ENCODE measurements at places on chromosomes 7 and 10.

- DNase-seq: no peak
Measured at GRCh38 chr7:51005074-51005473, 222.4 kb upstream of the GRB10 start.

DNA sequence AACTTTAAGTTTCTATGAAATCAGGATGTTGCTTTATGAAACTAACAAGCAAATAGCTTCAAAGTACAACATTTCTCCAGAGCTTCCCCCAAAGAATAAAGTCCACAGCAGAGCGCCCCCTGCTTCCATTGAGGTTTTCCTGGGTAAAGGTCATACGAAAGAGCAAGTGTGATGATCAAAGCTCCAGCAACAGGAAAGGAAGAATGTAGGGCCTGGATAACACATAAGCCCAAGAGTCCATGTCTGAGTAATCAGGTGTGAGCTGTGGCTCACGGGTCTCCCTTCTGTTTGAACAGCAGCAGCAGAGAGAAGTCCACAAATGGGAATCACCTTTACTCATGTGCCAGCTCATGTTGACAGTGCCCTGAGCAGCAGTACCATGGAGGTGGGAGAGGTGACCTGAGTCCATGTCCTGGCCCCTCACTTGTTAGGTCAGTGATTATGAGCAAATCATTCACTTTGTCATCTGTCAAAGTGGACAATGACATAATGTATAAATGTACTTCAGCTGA is 50.5 kb downstream of the MRPL32 start:
- no peak for DNase-seq

DNA sequence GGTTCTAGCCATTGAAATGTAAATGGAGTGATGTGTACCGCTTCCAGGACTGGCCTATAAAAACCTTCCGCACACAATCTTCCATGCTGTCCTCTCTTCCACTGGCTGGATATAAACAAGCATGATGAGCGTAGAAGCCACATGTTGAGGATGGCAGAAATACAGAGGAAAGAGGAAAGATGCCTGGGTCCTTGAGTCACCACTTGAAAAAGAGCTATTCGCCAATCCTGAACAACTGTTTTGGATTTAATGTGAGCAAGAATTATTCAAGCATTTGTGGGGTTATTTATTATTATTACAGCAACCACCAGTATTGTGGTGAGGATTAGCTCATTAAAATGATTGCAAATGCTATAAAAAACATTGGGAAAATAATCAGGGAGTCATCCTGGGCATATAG is 45.8 kb upstream of the PLXNA4 start:
- DNase-seq: no peak

DNA sequence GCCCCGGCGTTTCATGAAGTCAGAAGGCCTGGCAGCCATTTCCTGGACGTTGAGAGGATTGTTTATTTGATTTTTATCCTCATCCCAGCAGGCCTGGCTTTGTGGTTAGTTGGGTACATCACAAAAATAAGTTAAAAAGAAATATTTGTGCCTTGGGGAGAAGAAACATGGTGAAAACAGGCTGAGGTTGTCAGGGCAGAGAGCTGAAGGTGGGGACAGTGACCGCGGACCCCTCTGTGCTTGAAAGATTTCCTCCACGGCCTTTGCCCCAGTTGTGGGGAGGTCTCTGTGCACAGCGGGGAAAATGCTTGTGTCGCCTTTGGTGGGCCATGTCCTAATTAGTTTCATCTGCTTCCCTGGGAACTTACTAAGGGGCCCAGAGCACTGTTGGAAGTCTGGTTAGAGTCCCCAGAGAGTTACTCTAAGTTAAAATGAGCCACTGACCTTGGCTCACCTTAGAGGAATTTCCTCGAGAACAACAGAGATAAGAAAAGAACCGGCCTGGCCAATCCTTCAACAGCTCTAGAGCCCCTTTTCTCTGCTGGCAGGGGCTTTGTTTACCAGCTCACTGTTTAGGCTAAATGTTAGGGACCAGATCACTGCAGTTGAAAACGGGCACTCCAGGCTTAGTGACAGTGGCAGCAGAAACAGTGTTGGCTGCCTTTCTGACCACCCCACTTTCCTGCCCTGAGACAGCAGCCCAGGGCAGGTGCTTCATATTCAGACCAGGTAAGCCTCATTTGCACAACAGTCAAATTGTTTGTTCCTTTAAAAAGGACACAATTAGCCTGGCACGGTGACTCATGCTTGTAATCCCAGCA is 37.9 kb downstream of the CRCP start:
- no peak for DNase-seq

DNA sequence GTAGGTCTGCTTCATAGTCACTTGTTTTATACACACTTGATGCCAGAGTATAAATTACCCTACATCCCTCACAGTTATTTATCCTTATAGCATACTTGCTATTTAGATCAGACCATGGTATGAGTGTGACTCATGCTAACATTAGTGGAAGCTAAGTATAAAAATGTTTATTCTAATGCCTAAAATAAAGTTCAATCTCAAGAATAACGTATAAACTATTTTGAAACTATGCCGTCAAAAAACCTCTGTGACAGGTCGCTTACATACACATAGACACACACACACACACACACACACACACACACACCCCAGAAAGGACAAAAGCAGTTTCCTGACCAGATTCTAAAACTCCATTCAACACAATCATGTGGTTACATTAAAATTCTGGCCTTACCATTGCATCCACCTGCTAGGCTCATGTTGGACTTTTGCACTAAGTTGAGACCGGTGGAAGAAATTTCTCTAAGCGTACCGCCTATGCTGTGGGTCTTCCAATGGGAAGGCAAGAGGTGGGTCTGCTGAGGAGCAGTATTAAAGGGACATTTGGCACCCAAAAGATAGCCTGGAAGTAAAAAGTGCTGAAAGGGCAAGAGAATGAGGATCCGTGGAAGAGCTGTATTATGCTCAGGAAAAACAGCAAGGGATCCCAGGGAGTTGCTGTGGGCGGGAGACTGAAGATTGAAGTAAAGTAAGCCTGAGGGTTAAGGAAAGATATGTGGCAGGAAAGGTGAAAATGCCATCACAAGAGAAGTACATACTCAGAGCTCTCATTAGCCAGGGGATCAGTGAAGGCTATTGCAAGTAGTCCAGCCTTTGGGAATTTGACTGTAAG is 5.0 kb downstream of the FOXP2 start:
- no peak for DNase-seq

DNA sequence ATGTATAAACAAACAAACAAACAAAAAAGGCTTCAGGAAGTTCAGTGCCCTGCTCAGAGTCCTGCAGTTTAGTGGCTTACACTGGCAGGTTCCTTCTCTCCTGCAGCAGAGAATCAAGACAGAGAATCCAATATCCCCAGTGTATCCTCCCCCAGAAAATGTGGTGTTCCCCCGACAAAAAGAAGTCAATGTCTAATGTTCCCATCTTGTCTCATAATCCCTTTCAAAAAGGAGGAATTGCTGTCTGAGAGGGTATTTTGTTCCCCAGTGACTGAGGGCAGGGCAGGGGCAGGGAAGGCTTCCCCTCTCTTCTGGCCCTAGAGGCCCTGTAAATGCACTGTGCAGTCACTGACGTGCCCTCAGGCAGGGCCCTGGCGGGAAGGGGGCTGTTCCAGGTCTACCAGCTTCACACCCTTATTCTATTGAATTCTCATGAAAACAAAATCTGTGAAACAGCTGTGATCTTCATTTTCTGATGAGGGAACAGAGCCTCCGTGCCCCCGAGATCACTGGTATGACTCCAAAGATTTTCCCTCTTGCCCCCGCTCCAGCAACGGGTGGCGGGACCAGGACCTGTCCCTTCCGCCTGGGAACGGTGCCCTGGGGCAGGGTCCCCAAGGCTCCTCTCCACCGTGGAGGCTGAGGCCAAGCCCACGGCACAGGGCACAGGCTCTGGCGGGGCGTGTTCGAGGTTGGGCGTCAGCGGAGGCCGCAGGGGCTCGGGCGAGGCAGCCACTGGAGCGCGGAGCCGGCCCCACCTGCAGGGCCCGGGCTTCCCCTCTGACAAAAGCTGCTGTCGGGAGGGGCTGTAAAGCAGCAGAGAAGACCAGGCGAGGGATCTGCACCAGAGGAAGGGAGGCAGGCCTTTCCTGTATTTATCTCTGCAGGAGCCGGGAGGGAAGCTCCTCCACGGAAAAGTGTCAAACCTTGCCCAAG is 13.4 kb upstream of the WDFY4 start:
- no peak for DNase-seq

DNA sequence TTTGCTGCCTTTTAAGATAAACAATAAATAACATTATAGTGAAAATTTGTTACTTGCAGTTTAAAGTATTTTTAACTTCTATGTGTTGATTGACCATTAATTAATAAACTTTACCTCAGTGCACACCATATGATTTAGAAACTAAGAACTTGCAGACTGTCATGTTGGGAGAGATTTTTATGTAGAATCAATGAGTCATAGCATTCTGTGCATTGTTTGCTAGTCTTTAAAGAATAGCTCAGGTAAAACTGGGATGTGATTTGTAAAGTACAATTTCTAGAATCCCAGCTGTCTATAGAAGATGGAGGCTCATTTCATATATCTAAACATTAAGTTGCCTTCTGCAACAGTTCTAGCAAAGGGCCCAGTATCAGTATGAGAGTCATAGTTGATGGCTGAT is 199.6 kb upstream of the SEMA3A start:
- DNase-seq: no peak

GRCh38 chr10:110528224-110528996 is 30.7 kb downstream of the DUSP5 start:
- no peak for DNase-seq

GRCh38 chr10:3775696-3776551 is 9.1 kb downstream of the KLF6 start:
- no peak for DNase-seq

- no peak for DNase-seq
Measured at GRCh38 chr7:12211711-12212485, 804 bp downstream of the TMEM106B start.

DNA sequence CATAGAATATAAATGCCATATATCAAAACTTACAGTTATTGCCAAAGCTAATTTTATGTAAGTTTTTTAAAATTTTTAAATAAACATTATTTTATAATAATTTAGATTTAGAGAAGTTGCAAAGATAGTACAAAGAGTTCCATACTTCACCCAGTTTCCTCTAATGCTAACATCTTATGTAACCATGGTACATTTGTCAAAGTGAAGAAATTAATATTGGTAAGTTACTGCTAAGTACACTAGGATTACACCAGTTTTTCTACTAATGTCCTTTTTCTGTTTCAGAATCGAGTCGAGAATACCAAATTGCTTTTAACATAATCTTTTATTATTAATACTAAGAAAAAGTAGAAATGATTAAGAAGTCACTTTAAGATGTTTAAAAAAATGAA is 29.2 kb downstream of the CSGALNACT2 start:
- DNase-seq: no peak

DNA sequence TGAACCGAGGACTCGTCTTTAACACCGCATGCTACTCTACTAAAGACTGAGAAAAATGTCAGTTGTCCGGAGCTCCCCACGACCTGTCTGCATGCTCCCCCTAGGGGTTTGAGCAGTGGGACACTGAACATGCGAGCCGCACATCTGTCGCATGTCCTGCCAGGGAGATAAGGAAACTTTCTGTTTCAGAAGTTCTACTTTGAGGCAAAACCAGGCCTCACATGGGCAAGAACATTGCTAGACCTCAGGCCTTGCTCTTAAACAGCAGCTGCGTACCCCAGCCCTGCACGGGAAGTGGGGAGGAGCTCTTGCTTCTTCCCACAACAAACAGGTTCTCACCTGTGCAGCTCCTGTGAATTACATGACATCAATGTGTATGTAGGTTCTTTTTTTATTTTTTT is 30.3 kb upstream of the HERPUD2 start:
- DNase-seq: no peak

DNA sequence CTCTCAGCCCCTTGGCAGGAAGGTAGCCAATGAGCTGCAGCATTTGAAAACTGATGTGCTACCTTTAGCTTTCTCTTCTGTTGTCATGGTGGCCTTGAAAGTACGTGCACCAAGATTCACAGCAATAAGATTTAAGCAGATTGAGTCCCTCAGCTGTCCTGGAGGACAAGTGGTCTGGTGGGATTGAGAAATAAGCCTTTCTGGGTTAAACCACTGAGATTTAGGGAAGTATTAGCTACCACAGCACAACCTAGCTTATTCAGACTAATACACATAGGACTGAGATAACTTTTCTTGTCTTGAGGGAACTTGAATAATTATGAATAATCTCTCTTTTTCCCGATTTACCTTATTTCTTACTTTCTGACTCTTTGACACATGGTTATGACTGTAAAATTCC is 324.0 kb downstream of the PTEN start:
- no peak for DNase-seq

Measured in DMS 273 treated with DMSO at 0.1 percent for 48 hours (cell line).